ENCODE measurements at places on chromosomes 5 and 9.
A peak's percentile ranks its signal among the peaks of the same experiment; 100 is the strongest.

- DNase-seq = no peak
Observed at GRCh38 chr9:127035948-127036347, 86.5 kb downstream of the ANGPTL2 start.

DNA sequence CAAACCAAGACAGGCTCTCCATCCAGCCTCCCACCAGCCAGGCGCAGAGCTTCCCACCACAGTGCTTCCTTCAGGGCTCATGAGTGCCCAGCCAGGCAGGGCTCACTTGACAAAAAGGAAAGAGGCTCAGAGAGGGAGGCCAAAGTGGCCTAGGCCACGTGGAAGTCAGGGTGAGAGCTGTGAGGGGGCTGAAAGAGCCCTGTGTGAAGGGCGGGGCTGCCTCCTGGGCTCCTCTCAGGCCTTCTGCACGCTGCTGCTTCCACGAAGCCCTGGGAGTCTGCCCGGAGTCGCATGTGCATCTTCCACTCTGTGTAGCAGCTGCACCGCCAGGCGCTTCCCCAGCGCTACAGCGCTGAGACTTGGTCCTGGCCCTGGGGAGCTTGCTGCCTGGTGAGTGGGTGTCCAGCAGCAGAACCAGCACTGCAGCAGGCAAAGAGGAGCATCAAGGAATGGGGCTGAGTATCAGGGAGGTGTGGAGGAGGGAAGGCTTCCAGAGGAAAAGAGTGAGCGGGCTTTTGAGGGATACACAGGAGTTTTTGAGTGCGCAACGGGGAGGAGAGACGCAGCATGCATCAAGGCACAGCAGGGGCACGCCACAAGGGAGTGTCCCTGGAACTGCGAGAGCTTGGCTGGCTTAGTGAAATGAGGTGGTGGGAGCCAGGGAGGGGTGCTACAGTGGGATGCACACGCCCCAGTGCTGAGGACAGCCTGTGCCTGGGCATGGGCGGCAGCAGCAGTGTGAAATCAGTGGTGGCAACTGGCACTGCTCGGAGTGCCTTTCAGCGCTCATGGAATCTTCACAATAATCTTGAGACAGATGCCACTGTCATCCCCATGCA, 178.0 kb downstream of the GAPVD1 start:
- DNase-seq = no peak

GRCh38 chr9:127277099-127277498, 12.5 kb downstream of the GARNL3 start:
- DNase-seq = peak; percentile 54

DNA sequence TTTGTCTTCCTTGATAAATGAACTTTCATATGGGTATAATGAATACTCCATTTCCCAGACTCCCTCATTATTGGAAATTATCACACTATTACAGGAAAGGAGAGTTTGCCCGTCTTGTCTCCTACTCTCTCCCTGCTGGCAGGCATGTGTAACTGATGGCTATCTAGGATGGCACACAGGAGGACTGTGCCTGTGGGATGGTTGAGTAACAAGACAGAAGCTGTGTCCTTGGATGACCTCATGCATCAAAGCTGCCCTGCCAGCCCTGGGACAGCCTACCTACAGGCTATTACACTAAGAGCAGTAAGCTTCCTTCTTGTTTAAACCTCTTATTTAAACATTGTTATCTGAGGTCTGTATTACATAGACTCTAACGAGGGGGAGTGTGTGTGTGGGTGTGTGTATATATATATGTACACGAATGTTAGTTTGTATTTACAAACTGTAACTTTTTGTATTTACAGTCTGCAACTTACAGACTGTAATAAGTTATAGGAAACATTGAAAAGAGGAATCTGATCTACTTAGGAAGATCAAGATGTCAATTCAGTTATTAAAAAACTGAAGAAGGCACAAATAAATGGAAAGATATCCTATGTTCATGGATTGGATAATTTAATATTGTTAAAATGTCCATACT, 247.6 kb upstream of the ACO1 start:
- no peak for DNase-seq

DNA sequence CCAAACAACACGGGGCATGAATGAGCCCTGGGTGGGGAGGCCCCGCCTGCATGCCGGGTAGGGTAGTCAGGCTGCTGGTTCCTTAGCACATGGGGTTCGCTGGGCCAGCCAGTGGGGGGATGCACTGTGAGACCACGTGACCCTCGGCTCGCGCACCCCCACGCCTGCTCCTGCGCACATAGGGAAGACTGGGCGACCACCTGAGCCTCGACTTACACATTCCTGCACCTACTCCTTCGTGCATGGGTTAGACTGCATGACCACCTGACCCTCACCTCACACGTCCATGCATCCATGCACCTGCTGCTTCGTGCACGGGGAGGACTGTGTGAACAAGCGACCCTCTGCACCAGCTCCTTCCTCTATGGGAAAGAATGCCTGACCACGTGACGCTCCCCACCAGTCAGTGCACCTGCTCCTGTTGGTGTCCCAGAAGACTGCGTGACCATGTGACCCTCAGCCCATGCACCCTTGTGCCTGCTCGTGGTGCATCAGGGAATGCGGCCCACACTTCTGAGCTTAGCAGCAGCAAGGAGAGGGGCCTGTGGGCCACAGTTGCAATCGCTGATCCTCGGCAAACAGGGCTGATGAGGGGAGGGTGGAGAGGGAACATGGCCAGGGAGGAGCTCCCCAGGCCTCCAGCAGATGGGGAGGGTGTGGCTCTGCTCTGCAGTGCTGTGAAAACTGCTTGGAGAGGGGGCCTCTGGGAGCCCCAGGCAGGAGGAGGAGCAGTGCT, 18.1 kb downstream of the LPCAT1 start:
- no peak for DNase-seq

DNA sequence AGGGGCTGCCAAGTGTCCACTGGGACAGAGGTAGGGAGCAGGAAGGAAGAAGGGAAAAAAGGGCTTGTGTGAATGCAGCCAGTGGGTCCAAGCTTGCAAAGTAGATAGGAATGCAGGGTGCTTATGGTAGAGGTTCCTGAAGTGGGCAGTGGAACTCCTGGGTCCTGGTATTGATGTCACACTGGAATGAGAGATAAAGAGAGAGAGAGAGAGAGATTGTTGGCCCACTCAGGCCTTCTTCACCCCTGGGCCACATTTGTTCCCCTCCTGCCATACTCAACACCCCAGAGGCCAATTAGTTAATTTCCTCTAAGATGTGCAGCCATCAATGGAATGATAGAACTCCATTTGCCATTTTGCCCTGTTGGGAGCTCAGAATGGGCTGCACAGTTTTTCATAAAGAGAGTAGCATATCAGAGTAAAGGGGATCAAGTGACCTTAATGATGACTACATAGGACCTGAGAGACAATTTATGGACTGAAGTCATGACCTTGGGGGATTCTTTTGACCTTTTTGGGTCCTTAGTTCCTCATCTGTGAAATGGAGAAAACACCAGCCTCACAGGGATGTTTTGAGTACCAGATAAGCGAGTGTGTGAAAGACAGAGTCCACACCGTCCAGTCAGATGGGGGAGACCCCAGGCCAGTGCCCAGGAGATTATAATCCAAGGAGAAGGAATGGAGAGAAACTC, 52.9 kb downstream of the PPARGC1B start:
- DNase-seq = no peak

DNA sequence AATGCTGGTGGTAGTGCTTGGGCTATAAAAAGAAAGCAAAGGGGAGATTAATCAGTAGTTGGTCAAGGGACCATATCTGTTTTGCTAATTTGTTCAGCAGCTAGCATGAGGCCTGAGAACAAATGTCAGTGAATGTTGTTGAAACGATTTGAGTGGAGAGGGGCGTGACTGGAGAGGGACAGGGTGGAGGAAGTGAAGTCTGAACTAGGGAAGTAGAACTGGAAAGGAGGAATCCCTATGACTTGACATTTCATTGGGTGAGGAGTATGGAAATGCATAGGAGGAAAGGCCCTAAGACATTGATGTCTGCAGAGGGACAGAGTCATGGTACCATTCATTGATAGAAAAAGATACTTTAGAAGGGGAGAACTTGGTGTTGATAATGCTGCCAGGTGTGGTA, 19.7 kb downstream of the TLE4 start:
- DNase-seq = peak; percentile 44

All from suppressor macrophage treated with lipopolysaccharide for 4 hours (primary cell).